Psoas muscle (tissue), 8 donors: ENCODE measurements at places on chromosomes 3 and 15. TPM values are rescaled to one million over a fixed set of nuclear protein-coding genes. Genes with fewer than 3 reads are reported as not detected.

DNA sequence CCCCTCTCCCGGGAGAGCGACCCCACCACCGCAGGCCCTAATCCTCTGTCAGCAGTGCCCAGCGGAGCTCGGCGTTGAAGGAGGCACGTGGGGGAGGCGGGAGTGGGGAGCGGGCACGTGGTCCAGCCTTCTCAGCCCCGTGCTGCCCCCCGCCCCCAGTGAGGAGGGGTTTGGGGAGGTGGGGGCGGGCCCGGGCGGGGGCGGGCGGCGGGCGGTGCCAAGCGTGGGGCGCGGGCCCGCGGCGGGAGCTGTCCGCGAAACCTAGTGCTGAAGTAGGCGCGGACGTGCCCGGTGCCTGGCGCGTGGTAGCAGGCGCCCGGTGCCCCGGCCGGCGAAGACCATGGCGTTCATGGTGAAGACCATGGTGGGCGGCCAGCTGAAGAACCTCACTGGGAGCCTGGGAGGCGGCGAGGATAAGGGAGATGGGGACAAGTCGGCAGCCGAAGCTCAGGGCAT, at the start of gene CPLX3:
TSS of gene CPLX3 (plus strand) at position 264 of the 456 bp plus-strand sequence. CDS start at position 341, 77 bp downstream.
- H3K36me3 ChIP-seq, result no peaks in the 10 kb centered on the region
- peaks cover 9% of the 10 kb centered on the region for H3K4me1 ChIP-seq
- H3K4me3 ChIP-seq, result no peak within 1 kb of the TSS
- H3K27me3 ChIP-seq, result no peaks in the 10 kb centered on the region
- no peak within 1 kb of the TSS for H3K27ac ChIP-seq

Gene GOLGA8G
- not detected for total RNA-seq

Gene IGSF11
- total RNA-seq, result 4.2 TPM

Gene KLHL24
- total RNA-seq, result 162 TPM

Gene PAQR5
- total RNA-seq, result not detected

GRCh38 chr3:14481018-14481645, 59.0 kb downstream of the GRIP2 start:
- H3K27me3 ChIP-seq, result no peaks in the 10 kb centered on the region
- no peak for DNase-seq
- H3K27ac ChIP-seq, result no peak overlapping the region
- no peak overlapping the region for H3K4me3 ChIP-seq

DNA sequence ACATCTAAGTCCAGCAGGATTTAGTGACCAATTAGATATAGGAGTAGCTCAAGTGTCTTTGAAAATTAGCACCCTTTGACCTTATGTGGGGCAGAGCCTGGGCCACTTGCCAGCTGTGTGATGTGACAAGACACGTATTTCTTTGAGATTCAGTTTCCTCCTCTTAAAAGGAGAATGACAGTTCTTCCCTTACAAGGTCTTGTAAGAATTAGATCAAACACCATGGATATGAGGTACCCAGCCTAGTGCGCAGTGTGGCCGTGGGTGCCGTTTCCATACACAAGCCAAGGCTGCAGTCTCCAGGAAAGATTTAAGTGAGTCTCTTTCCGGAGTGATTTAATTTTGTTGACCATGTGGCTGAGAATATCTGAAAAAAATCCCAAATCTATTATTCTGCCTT, 46.3 kb downstream of the ARHGAP31 start:
- H3K27me3 ChIP-seq, result no peaks in the 10 kb centered on the region
- no peak for DNase-seq
- no peaks in the 10 kb centered on the region for H3K4me1 ChIP-seq
- H3K27ac ChIP-seq, result no peak overlapping the region

Gene ARPP19
- total RNA-seq, result 230 TPM

Gene UBE2Q2
- 14.0 TPM for total RNA-seq
